ENCODE measurements at places on chromosomes 7 and 10.
A peak's percentile ranks its signal among the peaks of the same experiment; 100 is the strongest.

DNA sequence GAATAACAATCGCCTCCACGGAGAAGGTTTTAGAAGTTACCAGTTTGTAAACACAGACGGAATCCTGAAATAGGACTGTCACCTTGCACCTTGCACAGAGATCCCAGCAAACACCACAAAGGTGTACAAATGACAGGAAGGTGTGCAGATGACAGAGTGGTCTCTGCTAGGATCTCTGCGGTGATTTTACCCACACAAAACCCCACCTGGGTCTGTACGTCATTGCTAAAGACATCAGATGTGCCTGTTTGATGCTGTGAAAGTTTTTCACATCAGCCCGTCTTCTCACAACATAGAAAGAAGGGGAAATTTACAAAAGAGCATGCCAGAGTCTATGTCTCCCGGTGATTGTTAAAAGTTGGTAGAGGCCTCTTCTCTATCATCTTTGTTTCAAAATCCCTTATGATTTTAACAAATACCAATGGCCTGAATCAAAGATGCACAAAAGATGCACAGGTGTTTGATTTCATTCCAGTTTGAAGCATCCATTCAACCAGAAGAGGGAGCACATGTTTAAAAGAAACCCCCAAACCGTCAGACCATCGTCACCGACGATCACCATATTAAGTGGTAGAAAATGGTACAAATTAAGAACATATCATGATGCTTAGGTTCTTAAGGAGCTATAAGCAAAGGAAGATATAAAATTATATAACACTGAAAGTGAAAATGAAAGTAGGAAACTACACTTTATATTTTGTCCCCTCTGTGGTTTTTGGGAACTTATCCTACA lies 576.5 kb downstream of the PTPRN2 start:
- DNase-seq = peak; percentile 7

DNA sequence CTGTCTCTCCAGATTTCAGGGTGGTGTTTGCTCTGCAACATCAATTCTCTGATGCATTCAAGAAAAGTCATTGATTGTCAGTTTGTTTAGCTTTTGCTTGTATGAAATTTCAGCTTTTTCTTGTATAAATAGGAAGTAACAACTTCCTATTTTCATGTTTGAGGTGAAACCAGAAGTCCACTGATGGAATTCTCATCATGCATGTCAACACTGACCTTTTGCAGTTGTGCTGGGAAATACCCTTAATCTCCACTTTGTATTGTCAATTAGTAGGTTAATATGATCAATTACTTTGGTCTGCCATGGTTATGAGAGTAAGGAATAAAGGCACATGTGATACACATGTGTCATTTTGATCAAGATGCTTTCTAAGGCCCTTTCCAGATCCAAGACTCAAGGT lies 208.8 kb upstream of the HPS1 start:
- no peak for DNase-seq

GRCh38 chr10:95542330-95542729 lies 18.8 kb downstream of the SORBS1 start:
- DNase-seq = no peak

- DNase-seq = no peak
These were observed 5.9 kb upstream of the INHBA start for GRCh38 chr7:41708581-41709358.

DNA sequence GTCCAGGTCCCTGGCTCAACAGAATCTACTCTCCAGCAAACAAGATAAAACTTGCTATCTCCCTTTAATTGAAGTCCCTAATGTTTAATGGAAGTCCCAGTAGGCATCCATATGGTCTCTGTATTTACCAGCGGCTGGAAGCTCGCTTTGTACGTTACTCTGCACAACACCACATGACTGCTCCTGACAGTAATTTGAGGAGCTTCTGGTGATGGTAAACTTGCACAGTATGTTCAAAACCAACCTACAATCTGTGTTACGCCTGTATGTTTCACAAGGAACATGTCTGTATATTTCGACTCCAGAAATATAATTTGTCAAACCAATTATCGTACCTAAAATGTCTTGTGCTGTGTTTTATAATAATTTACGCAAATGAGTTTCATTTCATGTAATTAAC lies 4.4 kb upstream of the TECPR1 start:
- no peak for DNase-seq

DNA sequence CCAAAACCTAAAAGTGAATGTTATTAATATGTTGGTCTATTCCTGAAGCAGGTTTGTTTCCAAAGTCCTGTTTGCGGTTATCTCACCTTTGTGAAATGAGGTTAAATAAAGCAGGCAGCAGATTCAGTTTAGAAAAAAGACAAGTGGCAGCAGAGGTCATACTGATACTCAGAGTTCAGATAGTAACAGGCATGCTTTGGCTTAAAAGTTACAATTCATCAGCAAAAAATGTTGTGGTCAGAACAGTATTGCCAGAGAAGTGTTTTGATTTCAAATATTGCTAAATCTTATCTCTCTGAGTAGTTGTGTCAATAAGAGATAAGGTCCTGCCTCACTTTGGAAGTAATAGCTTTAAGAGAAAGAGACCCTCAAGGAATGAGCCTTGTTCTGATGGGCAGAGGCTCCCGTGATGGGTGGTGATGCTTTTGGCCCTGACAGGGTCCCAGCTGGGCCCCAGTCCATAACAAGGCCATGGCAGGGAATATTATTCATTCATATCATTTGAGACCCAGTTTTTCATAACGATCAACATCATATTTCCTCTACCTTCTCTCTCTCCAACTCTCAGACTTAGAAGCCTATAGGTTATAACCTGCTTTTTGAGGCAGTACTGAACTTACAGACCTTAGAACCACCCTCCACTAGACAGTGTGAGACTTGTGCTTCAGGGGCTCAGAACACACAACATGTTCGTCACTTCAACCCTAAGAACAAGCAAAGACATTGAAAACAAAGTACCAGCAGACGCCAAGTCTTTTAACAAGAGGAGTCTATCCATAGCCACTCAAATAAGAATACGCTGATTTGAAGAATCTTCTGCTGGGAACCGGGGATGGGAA lies 58.5 kb upstream of the AHR start:
- no peak for DNase-seq

- no peak for DNase-seq
These were observed 578.5 kb downstream of the SDK1 start for GRCh38 chr7:3879355-3880075.

DNA sequence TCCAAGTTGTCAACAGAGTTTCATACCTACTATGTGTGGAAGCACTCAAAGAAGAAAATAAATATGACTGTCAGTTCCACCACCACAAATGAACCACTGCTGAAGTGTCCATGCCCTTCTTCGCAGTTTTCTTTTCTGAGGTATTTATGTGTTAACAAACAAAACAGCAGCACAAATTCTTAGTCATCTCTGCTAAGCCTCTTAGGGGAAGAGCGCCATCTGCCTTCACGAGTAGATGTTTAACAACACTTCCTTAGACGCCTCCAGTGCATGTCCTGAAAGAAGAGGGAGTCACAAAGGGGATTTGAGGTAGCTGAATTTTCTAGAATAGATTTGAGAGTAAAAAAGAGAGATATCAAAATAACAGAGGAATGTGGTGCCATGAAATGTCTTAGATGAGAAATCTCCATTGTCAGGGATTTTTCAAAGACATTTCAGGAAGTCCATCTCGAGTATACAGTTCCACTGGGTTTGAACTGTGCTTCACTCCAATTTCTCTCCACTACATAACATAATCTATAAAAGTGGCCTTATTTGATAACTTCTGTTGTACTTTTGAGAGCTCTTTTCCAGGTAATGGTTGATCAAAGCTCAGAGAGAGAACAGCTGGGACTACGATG lies 775.3 kb upstream of the POM121L12 start:
- peak; percentile 51 for DNase-seq

GRCh38 chr7:41067576-41067975 lies 635.3 kb downstream of the INHBA start:
- DNase-seq = no peak

DNA sequence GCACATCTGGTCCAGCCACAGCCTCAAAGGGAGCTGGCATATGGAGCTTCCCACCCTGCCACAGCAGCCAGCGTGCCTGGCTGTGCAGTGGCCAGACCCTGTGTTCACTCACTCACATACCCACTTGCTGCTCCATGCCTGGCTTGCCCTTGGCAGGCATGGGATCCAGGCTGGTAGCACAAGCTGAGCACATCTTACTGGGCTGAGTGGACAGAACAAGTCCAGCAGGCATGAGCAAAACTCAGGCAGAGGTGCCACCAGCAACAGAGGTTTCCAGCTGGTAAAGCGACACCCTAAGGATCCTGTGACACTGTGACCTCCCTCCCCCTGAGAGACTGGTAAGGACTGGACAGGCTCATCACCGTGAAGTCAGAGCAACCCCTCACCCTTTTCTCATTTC lies 25.1 kb downstream of the SVIL start:
- DNase-seq = no peak

- peak; percentile 86 for DNase-seq
These were observed at the start of gene WDR91 for GRCh38 chr7:135211179-135211945. WDR91 (minus strand) TSS chr7:135211526; CDS start chr7:135211502, 24 bp downstream.

DNA sequence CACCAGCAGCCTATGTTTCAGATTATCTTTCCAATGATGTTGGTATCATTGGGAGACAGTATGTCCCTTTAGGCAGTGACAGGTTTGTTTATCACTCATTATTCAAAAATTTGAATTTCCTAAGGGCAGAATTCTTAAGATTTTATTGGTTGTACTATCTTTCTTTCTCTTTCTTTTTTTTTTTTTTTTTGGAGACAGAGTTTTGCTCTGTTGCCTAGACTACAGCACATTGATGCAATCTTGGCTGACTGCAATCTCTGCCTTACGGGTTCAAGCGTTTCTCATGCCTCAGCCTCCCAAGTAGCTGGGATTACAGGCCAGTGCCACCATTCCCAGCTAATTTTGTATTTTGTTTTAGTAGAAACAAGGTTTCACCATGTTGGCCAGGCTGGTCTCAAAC lies 111.2 kb downstream of the PON1 start:
- DNase-seq = no peak

GRCh38 chr10:114046087-114046458 lies 2.4 kb downstream of the ADRB1 start:
- DNase-seq = no peak

GRCh38 chr7:131443496-131443895 lies 112.9 kb downstream of the PODXL start:
- no peak for DNase-seq

GRCh38 chr10:5951167-5951711 lies 26.1 kb downstream of the IL15RA start:
- DNase-seq = no peak

DNA sequence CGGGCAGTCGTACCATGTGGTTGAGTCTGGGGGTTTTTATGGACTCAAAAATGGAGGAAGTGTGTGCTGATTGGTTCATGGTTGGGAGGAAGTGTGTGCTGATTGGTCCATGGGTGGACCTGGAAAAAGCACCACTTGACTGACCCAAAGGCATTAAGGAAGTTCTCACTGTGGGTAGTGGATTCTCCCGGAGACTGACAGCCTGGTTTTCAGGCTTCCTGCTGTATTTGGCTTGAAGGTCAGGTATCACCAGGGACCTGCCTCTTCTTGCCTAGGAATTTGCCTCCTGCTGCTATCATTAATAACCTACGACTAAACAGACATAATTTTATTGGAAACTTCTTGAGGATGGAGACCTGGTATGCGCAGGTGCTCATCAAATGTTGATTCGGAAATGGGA lies 268.8 kb upstream of the LRGUK start:
- no peak for DNase-seq

GRCh38 chr7:139703487-139704307 lies 74.1 kb downstream of the HIPK2 start:
- no peak for DNase-seq

- DNase-seq = no peak
These were observed 478.6 kb downstream of the LRMDA start for GRCh38 chr10:75910032-75910431.

GRCh38 chr10:120813085-120813484 lies 38.1 kb upstream of the WDR11 start:
- DNase-seq = no peak

- DNase-seq = no peak
These were observed 109.4 kb downstream of the TMEM26 start for GRCh38 chr10:61343796-61344195.

- DNase-seq = peak; percentile 43
These were observed 4.0 kb upstream of the RBM28 start for GRCh38 chr7:128347647-128348097.

DNA sequence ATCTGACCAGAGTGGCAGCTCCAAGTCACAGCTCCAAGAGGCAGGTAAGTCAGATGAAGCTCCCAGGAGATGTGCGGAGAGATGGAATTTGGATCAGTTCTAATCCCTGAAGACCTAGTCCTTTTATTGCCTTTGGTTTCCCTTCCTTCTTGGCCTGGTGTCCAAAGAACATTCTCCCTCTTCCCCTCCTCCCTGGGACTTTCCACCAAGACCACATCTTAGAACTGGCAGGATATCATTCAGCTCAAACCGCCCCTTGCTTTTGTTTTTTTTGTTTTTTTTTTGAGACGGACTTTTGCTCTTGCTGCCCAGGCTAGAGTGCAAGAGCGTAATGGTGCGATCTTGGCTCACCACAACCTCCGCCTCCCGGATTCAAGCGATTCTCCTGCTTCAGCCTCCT lies 190.8 kb downstream of the GFRA1 start:
- no peak for DNase-seq

DNA sequence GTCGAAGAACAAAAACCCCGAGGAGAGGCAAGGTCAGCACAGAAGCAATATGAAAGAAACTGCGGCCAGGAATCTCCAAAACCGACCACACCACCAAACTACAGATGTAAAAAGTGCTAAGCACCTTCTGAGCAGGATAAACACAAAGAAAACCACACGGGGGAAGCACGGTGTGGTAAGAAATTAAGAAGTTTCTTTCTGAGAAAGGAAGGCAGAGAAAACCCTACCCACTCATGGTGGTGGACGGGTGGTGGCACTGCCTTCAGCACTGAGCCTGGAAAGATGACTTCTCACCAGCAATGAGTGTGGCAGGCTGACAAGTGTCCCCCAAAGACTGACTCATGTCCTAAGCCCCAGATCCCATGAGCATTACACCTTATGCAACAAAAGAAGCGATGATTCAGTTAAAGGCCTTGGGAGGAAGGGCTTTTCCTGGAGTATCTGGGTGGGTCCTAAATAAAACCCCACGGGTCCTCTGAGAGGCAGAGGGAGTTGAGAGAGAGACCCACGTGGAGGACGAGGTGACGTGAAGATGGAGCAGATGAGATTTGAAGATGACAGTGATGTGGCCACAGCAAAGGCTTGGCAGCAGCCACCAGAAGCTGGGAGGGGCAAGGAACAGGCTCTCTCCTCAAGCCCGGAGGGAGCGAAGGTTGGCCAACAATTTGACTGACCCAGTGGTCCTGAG lies 124.9 kb downstream of the DLG5 start:
- DNase-seq = no peak

DNA sequence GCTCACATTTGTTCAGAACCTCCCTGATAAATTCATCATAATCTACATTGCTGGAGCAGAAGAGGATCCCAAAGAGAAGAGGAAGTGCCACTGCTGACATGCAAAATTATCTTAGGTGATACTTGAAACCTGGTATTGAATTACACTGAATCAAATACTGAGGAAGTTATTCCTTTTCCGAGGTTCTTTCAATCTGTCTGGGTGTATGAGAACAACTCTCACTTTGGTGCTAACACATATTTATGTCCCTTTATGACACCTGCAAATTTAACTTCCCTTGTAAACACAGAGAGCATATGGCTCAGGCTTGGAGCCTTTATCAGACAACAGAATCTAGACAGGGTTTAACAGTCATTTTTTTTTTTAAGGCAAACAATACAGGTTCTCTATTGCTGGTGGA lies 131.4 kb downstream of the SRPK2 start:
- DNase-seq = no peak

- DNase-seq = no peak
These were observed 46.2 kb downstream of the AMZ1 start for GRCh38 chr7:2734084-2734686.

Measured in NCI-H524 (cell line).